NCI-H446 (cell line): ENCODE measurements at places on chromosomes 5 and 9.

GRCh38 chr9:99905833-99906402 is 536 bp upstream of the STX17 start:
- no peak for DNase-seq

DNA sequence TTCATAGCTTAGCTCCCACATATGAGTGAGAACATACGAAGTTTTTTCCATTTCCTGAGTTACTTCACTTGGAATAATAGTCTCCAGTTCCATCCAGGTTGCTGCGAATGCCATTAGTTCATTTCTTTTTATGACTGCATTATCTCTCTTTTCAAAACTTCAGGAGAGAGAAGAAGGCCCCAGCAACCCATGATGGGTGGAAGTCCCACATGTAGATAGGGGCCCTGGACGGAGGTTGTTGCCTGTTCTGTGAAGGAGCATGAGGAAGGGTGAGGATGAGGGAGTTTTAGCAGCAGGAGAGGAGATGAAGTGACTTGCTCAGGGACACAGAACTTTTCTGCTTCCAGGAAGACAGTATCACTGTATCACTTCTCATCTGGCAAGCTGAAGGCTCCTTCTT is 102.2 kb upstream of the KLF4 start:
- DNase-seq: no peak

DNA sequence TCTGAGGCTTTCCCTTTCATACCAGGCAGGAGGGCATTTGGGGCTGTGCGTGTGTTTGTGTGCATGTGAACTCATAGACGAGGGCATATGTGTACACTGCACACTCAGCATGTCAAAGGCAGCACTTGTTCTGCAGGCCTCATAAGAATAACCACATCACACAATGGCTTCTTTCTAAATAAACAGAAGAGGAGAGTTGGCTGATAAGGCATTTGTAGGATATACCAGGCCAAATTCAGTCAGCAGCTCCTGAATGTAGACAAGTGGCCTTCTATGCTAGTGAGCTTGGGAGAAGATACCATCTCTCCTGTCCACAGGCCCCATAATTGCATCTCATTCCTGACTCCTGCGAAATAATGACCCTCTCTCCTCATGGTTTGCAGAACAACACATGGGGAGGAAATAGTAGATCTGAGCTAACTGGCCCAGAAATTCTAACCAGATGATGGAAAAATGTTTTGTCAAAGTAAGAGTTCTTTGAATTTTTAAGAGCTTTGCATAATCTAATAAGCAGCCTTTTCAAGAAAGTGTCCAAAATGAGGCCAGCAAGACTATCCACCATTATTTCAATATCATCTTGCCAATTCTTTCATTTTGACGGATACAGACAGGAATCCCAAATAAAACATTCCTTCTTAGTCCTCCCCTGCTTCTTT is 60.5 kb upstream of the GAS1 start:
- DNase-seq: no peak

DNA sequence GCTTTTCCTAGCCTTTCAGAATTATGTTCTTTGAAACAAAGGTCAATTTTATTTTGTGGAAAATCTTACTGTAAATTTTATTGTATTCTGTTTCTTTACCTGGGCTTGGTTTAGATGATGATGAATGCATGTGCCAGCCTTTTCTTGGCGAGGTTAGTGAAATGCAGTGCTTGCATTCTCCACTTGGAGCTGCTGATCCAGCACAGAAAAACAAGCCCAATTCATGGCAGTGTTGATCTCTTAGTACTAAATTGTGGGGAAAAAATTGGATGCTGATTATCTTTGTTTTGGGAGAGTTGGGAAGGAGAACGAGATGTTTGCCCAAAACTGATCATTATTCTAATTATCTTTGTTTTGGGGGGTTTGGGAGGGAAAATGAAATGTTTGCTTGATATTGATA is 3.7 kb downstream of the HABP4 start:
- DNase-seq: no peak

GRCh38 chr5:128464596-128464995 is 73.4 kb downstream of the FBN2 start:
- no peak for DNase-seq

- DNase-seq: no peak
Measured at GRCh38 chr5:138625134-138625533, 49.9 kb upstream of the HSPA9 start.

DNA sequence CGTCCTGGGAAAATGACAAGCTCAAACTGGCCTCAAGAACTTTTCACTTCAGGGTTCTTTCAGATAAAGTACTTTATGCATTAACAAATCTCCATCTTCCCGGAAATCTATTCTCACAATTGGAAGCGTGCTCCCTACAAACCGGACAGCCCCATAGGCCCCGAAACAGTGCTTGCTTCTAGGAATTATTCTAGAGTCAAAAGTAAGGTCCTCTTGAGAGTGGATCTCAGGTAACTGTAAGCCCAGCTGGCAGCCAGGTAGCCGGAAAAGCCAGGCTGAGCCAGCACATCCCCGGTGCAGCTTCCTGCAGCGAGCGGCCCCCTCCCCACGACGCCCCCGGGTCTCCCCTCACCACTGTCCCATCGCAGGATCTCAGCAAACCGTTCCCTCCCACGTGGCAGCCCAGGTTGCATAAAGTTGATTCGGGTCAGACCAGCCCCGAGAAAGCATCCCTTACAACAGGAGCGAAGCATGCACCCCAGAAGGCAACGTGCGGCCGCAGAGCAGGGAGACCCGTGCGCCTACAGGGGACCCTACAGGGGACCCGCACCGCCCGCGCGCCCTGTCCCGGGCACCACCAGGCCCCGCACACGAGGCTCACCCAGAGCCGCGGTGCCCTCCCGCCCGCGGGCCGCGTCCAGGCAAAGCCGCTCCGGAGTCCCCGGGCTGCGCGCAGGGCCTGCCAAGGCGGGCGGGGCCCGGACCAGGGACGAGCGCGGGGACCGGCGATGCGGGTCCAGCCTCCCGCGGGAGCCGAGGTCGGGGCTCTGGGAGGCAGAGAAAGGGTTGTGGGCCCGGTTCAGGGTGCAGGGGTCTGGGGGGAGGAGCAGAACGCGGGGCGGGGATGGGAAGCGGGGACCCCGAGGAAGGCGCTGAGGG is 920 bp downstream of the LPCAT1 start:
- DNase-seq: peak; percentile 30

DNA sequence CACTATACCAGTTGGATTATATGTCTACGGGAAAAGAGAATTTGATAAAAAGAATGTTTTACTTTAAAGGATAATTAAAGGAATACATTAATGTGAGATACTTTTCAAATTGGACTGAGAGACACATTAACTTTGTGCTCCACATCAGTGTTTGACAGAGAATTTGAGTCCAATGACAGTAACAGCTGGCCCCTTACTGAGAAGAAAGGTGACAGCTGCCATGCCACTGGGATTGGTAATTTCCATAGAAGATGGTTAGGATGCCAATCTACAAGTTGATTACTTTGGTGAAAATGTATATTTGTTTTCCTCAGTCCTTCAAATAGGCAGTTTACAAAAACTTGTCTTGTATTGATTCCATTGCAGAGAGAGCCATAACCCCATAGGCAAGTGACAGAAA is 578.4 kb downstream of the SLCO4C1 start:
- DNase-seq: no peak

- peak; percentile 42 for DNase-seq
Measured at GRCh38 chr9:23701291-23701690, 124.7 kb downstream of the ELAVL2 start.

DNA sequence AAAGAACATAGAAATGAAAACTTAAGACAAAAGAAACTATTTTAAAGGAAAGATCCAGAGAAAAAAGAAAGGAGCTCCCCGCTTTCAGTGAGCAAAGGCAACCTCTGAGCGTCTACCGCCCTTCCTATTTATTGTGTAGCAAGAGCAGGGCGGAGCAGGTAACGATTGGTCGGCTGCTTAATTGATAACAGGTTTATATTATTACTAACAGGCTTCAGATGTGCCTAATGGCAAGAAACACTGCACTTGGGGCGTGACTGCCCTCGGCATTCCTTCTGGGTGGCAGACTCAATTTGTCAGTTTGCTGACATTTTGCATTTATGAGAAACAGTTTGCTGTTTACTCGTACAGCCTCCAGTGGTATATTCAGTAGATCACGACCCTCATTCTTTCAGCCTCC is 482.7 kb upstream of the C9orf72 start:
- DNase-seq: no peak

DNA sequence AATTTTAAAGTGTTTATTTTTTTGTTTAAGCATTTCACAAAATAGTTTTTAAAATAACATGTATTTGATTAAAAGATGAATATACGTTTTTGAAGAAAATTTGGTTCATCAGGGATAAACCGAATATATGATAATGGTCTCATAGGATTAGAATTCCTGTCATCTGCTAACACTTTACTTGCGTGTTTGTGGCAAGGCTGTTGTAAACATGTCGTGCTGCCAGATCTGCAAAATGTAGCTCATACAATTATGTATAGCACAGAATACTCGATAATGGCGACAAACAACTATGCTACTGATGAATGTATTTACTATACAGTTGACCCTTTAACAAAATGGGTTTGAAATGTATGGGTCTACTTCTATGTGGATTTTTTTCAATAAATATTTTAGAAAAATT is 7.2 kb upstream of the TXNDC8 start:
- DNase-seq: no peak

DNA sequence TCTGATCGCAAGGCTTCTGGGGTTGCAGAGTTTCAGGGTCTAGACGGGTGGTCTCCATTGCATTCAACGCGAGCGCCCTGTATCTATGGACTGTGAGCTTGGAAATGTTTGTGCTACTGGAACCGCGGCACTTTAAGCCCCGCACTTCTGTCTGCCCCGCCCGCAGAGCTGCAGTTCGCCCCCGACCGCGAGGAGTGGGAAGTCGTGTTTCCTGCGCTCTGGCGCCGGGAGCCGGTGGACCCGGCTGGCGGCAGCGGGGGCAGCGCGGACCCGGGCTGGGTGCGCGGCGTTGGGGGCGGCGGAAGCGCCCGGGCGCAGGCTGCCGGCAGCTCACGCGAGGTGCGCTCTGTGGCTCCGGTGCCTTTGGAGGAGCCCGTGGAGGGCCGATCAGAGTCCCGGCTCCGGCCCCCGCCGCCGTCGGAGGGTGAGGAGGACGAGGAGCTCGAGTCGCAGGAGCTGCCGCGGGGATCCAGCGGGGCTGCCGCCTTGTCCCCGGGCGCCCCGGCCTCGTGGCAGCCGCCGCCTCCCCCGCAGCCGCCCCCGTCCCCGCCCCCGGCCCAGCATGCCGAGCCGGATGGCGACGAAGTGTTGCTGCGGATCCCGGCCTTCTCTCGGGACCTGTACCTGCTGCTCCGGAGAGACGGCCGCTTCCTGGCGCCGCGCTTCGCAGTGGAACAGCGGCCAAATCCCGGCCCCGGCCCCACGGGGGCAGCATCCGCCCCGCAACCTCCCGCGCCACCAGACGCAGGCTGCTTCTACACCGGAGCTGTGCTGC is 1.0 kb downstream of the ADAMTS19 start:
- peak; percentile 17 for DNase-seq

DNA sequence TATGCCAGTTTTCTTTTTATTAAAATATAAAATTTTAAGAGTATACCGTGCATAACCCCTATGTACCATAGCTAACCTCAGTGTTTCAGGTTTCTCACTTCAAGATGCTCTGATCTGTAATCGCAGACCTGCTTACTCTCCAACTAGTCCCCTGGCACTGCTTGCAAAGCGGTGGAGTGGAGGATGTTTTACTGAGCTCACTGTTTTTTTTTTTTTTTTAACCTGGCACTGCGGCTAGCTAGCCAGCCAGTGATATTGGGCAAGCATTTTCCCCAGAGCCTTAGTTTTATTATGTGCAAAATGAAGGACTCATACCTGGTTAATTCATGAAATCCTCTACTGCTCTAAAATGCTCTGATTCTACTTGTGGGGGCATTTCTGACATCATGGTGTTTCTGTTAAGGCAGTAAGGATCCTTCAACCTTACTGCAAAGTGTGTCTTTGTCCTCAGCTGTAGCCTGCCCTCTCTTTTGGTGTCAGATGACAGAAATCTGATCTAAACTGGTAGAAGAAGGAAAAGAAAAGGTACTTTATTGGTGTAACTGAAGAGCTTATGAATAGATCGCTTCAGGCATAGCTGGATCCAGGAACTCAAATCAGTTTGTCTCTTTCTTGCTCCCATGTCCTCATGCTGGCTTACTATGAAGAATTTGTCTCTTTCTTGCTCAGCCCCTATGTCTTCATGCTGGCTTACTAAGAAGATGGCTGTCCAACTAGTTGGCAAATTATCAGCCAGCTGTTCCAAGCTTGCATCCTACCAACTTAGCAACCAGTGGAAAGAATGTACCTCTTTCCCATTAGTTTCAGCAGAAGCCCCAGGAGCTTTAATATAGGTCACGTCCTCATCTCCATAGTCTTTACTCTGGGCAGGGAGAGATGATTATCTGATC is 59.8 kb downstream of the DOCK2 start:
- DNase-seq: no peak

DNA sequence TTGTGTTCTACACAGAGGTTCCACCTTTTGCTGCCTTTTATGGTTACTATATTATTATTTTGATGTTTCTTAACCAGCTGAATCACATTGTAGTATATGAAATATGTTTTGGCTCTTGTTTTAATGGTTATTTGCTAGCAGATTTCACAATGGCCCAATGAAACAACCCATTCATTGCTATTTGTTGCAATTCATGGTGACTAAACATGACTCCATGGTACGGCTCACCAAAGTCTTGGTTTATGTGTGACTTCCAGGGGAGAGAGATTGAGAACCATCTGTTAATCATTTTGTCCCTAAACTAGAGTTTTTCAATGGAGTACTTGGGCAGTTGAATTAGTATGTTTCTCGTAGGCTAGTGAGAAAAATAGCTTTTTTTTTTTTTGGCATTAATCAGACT is 108.4 kb downstream of the GHR start:
- DNase-seq: no peak

GRCh38 chr5:93378073-93378472 is 202.9 kb downstream of the NR2F1-AS1 start:
- DNase-seq: no peak

DNA sequence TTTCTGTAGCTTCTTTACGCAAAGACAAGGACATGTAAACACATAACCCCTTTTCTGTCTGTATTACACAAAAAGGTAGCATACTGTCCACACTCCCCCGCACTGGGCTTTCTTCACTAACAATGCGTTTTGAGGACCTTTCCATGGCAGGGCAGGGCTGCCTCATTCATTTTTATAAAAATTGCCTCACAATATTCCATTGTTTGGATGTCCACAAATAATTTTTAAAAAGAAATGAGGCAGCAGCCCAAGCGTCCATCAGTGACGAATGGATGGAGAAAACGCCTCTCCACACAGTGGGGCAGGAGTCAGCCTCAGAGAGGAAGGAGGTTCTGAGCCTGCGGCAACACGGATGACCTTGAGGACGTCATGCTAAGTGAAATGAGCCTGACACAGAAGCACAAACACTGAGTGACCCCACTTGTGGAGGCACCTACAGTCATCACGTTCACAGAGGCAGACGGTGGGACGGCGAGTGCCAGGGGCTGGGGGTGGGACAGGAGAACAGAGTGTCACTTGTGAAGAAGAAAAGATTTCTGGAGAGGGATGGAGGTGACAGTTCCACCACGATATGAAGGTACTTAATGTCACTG is 67.8 kb downstream of the RASGEF1C start:
- DNase-seq: no peak

- no peak for DNase-seq
Measured at GRCh38 chr5:142977363-142978051, 207.3 kb downstream of the ARHGAP26 start.

GRCh38 chr5:38716516-38716915 is 129.3 kb upstream of the OSMR start:
- no peak for DNase-seq

- DNase-seq: no peak
Measured at GRCh38 chr5:28855626-28856025, 1817.2 kb upstream of the CDH9 start.

GRCh38 chr9:84538879-84539278 is 130.7 kb upstream of the NTRK2 start:
- no peak for DNase-seq

- no peak for DNase-seq
Measured at GRCh38 chr5:73378070-73378469, 70.5 kb downstream of the FOXD1 start.

GRCh38 chr5:129249886-129250285 is 155.3 kb downstream of the ISOC1 start:
- DNase-seq: no peak
